Endodermal cell (in vitro differentiated cells): ENCODE measurements at places on chromosomes 7 and 10. TPM values are rescaled to one million over a fixed set of nuclear protein-coding genes. Genes with fewer than 3 reads are reported as not detected.

The ZNF503 gene
- total RNA-seq = 0.40 and 0.43 TPM in 2 replicates

The FAM24B gene
- total RNA-seq = 0.89 TPM in 1 of 3 replicates, not detected in the others

The CALCR gene
- 17.0 to 23.7 TPM (median 17.1 TPM) in 3 replicates for total RNA-seq

The TUBAL3 gene
- not detected in 3 replicates for total RNA-seq

The HABP2 gene
- total RNA-seq = 1.4 and 1.6 TPM in 2 replicates

The PDLIM1 gene
- 158 and 163 TPM in 2 replicates for total RNA-seq

The GPR141 gene
- total RNA-seq = 0.92 to 3.9 TPM (median 2.7 TPM) in 3 replicates

The DNAJC1 gene
- 29.4 and 30.4 TPM in 2 replicates for total RNA-seq

The NXPH1 gene
- total RNA-seq = 0.24 TPM in 1 of 2 replicates, not detected in the other

The LIPF gene
- total RNA-seq = not detected in 3 replicates

The OPN4 gene
- not detected in 2 replicates for total RNA-seq

The FZD1 gene
- 4.7 to 5.4 TPM (median 5.0 TPM) in 3 replicates for total RNA-seq

The TRDMT1 gene
- 7.7 to 11.7 TPM (median 8.1 TPM) in 3 replicates for total RNA-seq

The UCN3 gene
- total RNA-seq = not detected in 3 replicates

The POLR2J2 gene
- 7.2 to 15.5 TPM (median 15.1 TPM) in 3 replicates for total RNA-seq

The OR2A42 gene
- not detected in 3 replicates for total RNA-seq

The PFKFB3 gene
- 25.0 and 31.2 TPM in 2 replicates for total RNA-seq

The SNX13 gene
- total RNA-seq = 34.6 to 38.8 TPM (median 37.7 TPM) in 3 replicates

The ACTR3C gene
- not detected in 3 replicates for total RNA-seq

The FAM204A gene
- 41.2 and 43.3 TPM in 2 replicates for total RNA-seq
